ENCODE measurements at places on chromosomes 5 and 9.
A peak's percentile ranks its signal among the peaks of the same experiment; 100 is the strongest.

DNA sequence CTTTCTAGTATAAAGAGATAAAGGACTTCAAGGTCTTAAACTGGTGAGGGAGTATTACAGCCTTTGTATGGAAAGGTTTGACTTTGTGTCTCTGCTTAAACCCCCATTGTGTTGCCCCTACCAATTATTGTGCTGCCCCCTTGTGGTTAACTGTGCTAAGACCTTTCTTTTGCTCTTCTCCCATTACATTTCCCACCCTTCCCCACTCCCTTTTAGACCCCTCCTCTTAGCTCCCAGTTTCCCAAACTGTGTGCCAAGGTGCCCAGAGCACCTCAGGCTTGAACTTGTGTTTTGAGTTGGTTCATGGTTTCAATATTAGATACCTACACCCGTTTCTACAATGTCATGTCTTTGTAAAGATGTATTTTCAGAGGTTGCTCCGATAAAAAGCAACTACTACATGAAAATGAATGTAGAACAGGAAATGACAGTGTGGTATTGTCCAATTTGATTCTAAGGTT is 2.9 kb downstream of the JAK2 start:
- peak; percentile 63 for DNase-seq

GRCh38 chr5:171632616-171633015 is 153.0 kb upstream of the SMIM23 start:
- no peak for DNase-seq

- no peak for DNase-seq
Measured at GRCh38 chr5:120874081-120874862, 410.2 kb downstream of the PRR16 start.

DNA sequence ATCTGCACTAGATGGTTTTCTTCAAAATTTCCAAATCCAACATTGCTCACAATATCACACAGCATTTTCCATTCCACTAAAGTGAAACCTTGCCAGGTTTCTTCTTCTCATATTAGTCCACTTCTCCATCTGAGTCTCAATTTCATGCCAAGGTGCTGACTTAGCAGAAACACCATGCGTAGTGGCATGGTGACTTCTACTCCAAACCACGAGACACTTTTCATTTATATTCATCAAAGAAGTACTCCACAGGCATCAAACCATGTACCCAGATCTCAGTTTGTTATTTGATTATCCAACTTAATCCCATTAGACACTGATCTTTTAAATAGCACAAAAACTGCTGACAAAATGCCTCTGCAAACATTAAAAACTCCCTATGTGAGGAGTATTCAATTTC is 233.4 kb upstream of the ITGA1 start:
- DNase-seq: no peak

DNA sequence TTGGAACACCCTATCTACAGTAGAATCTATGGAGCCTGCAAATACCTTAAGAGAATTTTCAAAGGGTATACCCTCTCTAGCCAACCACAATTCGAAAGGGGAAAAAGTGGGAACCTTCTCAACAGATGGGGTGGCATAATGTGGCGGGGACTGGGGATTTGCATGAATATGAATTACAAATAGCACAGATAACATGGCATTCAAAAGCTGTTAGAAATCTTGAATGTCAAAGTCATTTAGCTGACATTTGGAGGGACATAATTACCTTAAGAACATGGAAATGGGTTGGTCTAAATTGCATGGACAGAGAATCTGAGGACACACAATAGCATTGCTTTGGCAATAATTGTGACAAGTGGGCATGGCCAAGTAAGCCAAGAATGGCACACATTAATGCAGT is 23.2 kb upstream of the TYRP1 start:
- DNase-seq: no peak

- DNase-seq: no peak
Measured at GRCh38 chr5:78889369-78890140, 95.6 kb downstream of the ARSB start.

GRCh38 chr5:144230806-144231205 is 60.1 kb downstream of the KCTD16 start:
- no peak for DNase-seq

GRCh38 chr5:25619273-25619672 is 974.5 kb upstream of the CDH10 start:
- no peak for DNase-seq

GRCh38 chr9:105670315-105670714 is 8.1 kb downstream of the TAL2 start:
- DNase-seq: no peak

All from activated CD4-positive, alpha-beta T cell treated with anti-CD3 and anti-CD28 coated beads for 24 hours (primary cell).